HS-27A (cell line): ENCODE measurements at places on chromosomes 2 and 18.
A peak's percentile ranks its signal among the peaks of the same experiment; 100 is the strongest.

DNA sequence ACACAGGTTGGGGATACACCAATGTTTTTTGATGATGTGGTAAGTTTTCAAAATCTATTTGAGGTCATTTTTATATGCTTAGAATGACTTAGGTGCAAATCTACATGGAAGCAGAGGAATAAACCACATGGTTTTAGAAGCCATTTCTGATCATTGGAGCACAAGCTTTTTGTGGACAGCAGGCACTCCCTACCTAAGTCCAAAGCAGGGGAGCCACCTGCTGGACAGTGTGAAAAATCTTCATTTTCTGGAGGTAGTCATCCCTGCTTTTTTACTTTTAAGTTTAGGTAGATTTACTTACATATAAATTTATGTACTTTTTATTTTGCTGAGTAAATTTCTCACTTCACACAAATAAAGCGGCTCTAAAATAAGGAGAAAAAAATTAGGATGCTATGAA is 323.2 kb downstream of the PLCL1 start:
- no peak for DNase-seq

- DNase-seq: no peak
Observed at GRCh38 chr2:236241181-236242056, 22.8 kb downstream of the ASB18 start.

DNA sequence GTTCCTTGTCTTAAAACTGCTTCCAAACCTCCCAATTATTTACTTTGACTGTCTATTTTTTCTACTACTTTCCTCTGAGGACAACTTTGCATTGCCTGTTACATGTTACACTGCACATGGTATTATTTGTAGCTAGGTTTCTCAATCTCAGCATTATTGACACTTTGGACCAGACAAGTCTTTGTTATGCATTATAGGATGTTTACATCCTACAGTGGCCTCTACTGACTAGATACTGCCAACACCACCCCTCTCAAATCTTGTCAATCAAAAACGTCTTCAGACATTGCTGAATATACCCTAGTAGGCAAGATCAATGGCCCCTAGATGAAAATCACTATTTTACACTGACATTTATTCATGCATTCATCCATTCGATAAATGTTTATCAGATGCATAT is 129.6 kb upstream of the DNAJC10 start:
- DNase-seq: no peak

GRCh38 chr2:12930391-12930790 is 213.7 kb downstream of the TRIB2 start:
- DNase-seq: no peak

DNA sequence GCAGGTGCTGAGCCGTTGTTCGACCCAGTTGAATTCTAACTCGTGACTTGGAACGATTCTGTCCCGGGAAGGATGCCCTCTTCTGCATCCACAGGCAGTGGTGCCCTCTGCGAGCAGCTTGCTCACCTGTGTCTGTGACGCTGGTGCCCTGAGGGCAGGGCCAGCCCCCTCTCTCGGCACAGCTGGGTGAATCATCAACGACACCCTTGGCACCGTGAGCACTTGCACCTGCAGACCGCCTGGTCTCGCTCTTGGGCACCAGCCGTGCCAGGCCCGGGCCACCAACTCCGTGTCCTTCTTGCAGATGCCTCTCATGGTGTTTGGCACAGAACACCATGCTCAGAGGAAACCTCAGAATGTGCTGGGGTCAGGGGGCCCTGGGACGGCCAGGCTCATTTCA is 75.0 kb downstream of the SLC66A2 start:
- no peak for DNase-seq

- DNase-seq: peak; percentile 76
Observed at GRCh38 chr2:218710687-218711549, at the start of gene TTLL4. Gene TTLL4, plus strand, starts transcription at chr2:218710835. Its CDS starts 26,842 bp downstream, at chr2:218737677.

GRCh38 chr2:163401481-163401880 is 334.3 kb downstream of the FIGN start:
- peak; percentile 15 for DNase-seq

DNA sequence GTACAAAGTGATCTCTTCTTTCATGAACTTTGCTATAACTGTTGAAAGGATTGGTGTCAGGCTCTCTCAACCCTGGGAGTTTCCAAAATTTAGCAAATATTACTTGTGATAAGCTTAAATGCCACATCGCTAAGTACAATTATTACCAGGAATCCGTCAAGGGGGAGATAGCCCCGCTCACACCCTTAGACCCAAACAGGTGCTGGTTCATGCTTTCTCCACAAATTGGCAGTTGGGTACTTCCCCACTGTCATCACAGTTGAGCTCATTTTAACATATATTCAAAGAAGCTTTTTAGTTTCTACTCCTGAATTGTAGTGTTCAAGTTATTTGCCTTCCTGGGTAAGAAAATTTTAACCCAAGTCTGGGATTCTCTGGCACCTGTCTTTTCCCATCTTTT is 29.8 kb upstream of the EPB41L5 start:
- no peak for DNase-seq

DNA sequence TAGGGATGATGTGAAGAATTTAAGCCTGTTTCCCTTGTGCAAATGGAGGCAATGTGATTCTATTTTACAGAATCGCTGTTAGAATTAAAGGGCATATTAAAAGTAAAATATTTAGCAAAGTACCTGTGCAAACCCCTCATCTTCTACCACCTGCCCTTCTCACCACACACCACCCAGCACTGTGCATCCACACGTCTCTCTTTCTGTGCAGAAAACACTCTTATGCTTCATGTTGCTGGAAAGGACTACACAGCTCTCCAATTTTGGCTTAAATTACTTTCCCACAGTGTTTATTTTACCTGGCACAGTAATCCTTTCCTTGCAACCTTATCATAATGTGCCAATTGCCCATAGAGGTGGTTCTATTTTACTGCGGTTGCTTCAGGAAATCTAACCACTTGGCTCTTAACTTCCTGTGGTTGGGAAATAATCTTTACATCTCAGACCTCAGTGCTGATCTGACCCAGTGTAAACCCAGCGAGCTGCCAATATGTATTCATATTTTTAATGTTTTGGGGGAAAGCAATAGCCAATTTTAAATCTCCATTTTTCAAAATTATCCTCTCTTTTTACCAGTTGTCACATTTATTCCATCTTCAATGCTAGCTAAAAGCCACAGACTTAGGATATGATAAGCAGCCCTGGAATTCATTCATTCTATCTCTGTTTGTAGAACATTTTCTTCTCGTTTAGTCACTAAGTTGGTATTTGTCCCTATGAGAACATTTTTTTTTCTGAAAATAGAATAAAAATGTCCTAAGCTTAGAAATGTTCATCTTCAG is 250.9 kb downstream of the DSEL start:
- peak; percentile 68 for DNase-seq

DNA sequence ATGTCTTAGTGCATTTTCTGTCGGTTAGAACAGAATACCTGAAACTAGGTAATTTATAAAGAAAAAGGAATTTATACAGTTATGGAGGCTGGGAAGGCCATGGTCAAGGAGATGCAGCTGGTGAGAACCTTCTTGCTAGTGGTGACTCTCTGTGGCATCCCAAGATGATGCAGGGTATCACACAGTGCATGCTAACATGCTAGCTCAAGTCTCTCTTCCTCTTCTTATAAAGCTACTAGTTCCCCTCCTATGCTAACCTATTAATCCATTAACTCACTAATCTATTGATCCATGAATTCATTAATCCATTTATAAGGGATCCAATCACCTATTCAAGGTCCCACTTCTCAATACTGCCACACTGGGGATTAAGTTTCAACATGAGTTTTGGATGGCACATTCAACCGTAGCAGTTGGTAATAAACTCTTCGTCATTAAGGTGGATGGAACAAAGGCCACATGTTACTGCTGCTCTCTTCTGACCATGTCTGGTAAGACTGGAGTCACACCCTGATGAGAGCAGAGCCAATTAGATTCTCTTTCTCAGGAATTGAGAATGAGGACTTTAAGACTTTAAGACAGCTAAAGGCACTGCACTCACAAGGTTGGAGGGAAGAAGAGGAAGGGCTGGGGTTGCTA is 211.6 kb upstream of the SMAD7 start:
- no peak for DNase-seq

- DNase-seq: no peak
Observed at GRCh38 chr2:203934041-203934492, 2.5 kb upstream of the ICOS start.

GRCh38 chr2:43538034-43538670 is 57.7 kb downstream of the THADA start:
- DNase-seq: no peak

DNA sequence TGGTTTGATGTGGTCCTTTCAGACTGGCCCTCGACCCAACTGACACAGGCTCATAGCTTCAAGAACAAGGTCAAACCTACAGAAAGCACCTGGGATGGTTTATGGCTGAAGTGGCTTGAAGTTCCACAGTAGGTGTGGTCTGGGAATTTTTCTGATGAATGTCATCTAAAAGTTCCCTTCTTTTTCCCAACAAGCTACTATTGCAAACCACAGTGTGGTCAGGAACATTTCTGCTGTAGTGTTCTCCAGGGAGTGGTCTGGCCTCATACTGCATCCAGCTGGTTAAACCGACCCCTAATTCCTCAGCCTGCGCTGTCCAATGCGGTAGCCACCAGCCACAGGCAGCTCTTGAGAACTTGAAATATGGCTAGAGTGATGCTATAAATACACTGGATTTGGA is 92.7 kb downstream of the FAM124B start:
- DNase-seq: no peak

DNA sequence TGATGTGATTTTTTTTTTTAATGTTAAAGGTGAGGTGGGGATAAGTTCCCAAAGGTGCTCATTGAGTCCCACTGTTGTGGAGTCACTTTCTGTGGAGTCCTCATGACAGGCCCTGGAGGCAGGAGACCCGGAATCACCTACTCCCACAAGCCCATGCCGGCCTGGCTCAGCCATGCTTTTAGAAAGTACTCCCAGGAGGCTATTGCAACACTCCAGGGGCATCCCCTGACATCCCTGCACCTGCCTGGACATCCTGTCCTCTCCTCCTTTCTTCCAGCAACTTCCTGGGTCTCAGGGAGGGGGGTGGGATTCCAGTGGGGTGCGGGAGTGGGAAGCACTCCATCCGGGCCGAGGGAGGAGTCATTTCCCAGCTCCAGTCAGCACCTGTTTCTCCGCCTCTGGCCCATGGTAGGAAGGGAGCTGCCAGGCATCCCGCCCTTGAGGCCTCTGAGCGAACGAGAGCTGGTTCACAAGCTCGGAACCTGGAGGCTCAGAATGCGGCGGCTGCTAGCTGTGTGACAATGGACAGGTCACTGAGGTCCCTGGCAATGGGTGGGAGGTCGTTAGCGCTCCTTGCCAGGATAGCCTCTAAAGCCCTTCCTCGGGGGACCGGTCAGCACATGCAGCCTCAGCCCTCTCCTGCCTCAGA is 163.9 kb upstream of the ID2 start:
- DNase-seq: no peak

- no peak for DNase-seq
Observed at GRCh38 chr2:99816908-99817307, 325.5 kb downstream of the AFF3 start.

GRCh38 chr18:10564975-10565773 is 39.3 kb downstream of the NAPG start:
- no peak for DNase-seq

GRCh38 chr2:183898641-183899040 is 699.7 kb upstream of the ZNF804A start:
- DNase-seq: no peak

GRCh38 chr2:212752730-212753351 is 214.2 kb upstream of the ERBB4 start:
- no peak for DNase-seq

GRCh38 chr2:54330162-54330925 is 74.3 kb upstream of the TSPYL6 start:
- peak; percentile 91 for DNase-seq

DNA sequence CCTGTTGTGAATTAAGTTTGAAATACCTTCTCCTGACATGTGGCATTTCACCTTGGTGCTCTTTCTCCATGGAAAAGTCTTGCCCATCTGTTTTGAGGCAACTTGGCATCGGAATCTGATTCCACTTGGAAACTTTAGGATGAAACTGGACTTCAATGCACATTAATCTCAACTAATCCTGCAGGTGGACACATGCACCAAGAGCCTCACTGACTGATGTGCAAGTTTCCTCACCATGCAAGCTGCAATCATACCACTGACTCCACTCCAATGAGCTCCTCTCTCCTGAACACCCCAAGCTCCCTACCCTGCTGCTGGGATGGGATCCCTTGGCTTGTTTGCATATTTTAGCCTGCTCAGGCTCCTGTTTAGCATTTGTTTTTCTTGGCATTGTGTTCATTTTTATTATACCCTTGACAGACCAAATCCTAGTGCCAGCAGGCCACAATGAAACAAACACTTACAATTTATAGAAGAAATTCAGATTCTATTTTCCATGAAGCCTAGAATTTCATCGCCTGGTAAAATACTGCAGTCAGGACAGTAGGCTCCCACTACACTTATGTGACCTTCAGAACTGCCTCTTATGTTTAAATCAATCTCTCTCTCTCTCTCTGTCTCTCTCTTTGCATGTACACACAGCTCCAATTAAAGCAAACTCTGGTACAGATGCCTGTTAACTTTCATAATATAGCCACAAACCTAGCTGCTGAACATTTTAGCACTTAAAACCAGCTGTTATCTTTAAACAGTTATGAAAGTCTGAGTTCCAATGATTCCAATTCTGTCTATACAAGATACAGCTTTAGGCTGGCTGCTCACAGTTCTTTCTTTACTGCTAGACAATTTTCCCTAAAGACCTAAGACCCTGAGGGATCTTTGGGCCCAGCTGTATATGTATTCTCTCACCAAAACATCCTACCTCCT is 141.5 kb downstream of the OSR1 start:
- DNase-seq: no peak

- no peak for DNase-seq
Observed at GRCh38 chr2:155965415-155966063, 367.0 kb downstream of the NR4A2 start.

DNA sequence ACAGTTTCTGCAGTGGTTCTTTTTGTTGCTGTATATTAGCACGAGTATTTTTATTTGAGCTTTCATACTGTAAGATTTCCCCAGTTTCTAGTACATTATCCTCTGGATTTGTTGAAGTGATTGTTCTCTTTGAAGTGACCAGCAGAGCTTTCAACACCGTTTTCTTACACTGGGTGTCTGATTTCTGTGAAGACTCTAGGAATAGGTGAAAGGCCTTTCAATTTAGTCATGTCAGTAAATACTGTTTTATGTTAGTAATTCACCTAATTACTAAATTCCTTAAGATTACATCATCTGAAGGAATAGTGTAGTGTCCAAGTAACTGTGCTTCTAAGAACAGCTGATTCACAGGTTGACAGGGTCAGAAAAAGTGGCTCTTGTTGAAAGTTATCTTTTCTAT is 2.3 kb downstream of the PPM1B start:
- DNase-seq: no peak

DNA sequence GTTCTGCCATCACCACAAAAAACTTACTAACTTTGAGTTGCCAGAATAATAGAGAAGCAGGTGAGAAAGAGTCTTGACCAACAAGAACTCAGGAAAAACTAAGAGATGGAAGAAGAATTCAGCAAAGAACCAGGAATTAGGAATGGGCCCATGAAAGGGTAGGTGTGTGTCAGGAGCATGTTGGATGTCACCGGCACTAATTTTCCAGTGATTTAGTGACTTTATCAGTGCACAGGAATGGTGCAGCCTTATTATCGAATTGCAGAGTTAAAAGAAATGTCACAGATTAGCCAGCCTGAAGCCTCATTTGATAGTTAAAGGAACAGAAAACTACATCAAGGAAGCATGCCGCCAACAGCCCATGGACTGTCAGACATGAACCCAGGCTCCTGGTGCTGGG is 9.0 kb upstream of the BOD1L2 start:
- no peak for DNase-seq

GRCh38 chr18:34817636-34818035 is 107.5 kb downstream of the DTNA start:
- DNase-seq: no peak

- no peak for DNase-seq
Observed at GRCh38 chr2:1704631-1705556, 39.4 kb downstream of the PXDN start.

GRCh38 chr2:200470230-200470629 is 39.6 kb downstream of the KCTD18 start:
- DNase-seq: no peak
